ENCODE measurements at places on chromosomes 6 and 20.
A peak's percentile ranks its signal among the peaks of the same experiment; 100 is the strongest.

DNA sequence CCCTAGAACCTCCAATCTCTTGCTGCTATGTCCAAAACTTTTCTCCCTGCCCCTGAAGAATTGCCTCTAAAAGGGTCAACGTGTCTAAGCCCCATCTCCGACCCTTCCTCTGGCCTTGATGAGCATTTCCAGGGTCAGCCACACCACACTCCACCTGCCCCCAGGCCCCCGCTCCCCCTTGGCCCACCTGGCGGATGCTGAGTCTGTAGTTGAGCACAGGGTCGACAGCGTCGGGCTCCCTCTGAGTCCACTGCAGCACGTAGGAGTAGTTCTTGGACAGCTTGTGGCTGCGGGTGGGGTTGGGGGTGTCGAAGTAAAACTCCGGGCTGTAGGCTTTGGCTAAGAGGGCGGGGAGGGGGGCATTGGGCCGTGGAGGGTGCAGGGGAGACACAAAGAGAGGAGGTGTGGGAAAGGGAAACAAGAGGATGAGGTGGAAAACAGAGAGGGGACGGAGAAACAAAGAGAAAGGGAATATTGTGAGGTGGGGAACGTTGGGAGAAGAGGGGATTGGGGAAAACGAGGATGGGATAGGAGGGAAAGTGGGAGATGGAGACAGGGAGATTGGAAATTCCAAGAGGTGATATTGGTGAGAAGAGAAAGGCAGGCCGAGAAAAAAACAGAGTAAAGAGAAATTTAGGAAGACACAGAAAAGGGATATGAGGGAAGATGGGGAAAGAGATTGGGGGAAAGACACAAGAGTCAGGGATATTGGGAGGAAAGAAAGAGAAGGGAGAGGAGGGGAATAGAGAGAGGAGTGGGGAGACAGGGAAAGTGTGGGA lies 50.5 kb downstream of the MDGA1 start:
- DNase-seq, result no peak

- no peak for DNase-seq
Observed at GRCh38 chr20:62215991-62216635, 4.0 kb downstream of the HRH3 start.

GRCh38 chr6:109791301-109791700 lies 100.2 kb downstream of the FIG4 start:
- no peak for DNase-seq

DNA sequence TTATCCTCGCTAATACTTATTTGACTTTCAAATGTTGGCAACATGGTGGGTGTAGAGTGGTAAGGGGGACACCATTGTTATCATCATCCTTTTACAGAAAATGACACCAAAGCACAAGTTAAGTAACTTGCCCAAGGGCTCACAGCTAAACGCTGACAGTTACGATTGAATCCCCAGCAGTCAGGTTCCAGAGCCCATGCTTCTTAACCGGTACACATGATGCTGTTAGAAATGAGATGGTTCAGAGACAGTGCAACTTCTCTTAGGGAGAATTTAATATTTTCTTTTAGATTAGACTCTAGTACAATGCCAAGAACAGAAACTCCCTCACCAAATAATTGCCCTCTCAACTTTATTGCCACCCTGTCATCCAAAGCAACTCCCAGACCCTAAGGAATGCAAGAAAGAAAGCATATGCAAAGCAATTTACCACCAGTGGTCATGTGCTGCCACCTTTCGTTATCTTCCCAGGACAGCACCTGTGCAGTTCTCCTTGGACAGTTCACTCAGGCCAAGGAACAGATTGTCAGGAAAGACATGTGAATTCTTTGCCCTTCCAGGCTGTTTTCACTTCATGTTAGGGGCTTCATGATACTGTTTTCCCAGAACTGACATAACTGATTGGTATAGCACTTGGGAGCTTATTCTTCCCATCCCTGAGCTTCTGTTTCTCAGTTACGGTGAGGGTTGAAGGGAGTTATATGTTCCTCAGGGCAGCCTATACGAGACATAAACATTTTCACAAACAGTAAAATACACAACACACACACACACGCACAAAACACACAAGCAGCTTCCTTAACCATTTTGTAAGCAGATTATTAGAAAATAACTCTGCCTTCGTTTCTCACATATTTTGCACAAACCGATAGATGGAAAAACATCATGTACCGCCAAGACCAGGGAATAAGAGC lies 5.1 kb downstream of the HLA-DMA start:
- peak; percentile 38 for DNase-seq

DNA sequence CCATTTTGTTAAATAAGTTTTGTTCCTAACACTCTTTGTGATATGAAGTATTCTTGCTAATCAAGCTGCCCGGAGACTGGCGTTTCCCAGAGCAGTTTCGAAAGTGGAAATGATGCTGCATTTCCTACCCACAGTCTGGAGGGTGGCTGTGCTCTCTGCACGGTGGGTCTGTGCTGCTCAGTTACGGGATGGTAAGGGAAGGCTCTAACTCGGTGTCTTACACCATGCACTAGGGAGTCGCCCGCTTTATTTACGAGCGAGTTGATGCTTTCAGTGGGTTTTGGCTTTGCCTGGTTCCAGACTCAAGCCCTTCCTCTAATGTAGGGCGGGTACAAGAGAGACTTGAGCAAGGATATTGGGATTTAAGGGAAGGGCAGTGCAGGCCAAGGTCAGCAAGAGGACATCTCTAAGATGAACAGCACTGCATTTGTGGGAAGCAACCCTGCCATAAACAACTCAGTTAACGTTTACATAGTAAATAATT lies 180.1 kb upstream of the AKAP12 start:
- DNase-seq, result no peak

GRCh38 chr6:12749531-12750379 lies 33.2 kb downstream of the PHACTR1 start:
- DNase-seq, result peak; percentile 77

DNA sequence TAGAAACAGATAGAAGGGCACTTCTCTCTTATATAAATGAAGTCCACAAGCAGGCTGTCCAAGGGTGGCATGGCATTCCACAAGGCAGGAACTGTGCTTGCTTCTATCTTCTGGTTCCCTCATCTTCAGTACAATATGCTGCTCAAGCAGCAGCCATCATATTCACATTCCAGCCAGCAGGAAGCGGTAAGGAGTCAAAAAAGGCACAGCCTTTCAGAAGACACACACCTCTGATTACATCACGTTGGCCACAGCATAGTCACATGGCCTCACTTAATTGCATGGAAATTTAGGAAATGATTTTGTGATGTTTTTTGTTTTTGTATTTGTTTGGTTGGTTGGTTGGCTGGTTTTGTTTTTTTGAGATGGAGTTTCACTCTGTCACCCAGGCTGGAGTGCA lies 19.0 kb downstream of the REM1 start:
- no peak for DNase-seq

GRCh38 chr6:147282566-147282959 lies 78.3 kb downstream of the STXBP5 start:
- DNase-seq, result no peak

DNA sequence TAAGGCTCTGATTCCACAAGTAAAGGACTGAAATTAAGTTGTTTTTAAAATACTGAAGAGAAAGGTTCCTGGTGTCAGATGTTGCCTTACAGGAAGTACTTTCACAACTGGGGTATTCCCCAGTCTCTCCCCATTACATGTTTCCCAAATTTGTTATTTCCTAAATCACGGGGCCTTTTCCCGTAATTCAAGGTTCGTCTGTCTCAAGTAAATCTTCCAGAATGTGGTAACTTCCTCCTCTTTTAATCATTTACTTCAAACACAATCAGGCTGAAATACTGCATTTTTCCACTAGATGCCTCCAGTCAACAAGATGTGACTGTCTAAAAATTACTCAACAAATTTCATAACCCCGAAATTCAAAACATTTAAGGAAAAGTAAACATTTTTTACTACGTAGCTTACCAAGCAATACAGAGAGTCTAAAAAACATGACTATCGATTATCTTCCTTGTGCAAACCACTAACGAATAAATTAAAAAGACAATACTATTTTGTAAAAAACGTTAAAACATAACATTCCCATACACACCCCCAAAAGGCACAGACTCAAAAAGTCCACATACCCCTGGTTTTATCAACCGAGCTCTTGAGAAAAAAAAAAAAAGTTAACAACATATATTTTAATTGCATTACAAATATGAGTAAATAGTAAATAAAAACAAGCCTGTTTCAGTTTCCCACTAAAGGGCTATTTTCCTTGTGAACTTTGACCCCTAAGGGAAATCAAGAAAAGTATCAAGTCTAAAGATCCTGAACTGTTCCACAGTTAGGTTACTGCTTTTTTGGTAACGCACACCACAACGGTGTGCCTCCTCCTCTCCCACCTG lies 1.7 kb downstream of the SOD2 start:
- DNase-seq, result peak; percentile 46

GRCh38 chr6:36266913-36267644 lies 2.8 kb upstream of the PNPLA1 start:
- DNase-seq, result no peak

DNA sequence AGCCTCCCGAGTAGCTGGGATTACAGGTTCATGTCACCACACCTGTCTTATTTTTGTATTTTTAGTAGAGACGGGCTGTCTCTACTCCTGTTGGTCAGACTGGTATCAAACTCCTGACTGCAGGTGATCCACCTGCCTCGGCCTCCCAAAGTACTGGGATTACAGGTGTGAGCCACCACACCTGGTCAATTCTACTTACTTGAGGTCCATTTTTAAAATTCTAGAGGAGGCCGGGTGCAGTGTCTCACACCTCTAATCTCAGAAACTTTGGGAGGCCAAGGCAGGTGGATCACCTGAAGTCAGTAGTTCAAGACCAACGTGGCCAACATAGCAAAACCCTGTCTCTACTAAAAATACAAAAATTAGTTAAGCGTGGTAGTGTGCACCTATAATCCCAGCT lies 7.8 kb downstream of the RIPOR3 start:
- DNase-seq, result no peak

DNA sequence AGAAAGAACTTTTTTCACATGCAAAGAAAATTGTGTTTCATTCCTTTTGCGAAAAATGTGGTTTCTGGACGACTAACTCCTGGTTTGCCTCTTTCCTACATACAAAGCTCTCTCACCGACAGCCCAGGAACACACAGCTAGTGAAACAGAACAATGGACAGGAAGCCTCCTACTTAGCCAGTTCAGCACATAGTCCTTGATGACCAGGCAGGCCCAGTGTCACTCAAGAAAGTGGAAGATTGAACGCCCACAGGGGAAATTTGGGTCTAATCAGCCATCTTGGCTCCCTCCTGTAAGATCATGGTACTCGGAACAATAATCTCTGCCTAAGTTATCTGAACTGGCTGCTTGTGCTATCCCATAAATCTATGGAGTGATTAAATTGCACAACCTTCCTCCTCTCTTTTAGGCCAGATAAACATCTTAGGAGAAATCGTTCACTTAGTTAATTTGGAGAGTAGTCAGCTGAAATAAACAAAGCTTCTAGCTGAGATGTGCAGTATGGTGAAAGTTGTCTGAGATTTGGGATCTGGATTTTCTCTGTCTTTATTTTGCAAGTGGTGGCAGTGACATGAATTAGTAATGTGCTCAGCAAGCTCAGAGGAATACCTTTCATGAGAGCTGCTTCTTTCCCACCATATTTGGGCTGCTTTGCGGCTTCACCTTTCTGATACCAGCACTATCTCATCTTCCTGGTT lies 147.0 kb downstream of the MTFR2 start:
- DNase-seq, result no peak

- DNase-seq, result no peak
Observed at GRCh38 chr6:6746333-6746969, 157.9 kb downstream of the LY86 start.

DNA sequence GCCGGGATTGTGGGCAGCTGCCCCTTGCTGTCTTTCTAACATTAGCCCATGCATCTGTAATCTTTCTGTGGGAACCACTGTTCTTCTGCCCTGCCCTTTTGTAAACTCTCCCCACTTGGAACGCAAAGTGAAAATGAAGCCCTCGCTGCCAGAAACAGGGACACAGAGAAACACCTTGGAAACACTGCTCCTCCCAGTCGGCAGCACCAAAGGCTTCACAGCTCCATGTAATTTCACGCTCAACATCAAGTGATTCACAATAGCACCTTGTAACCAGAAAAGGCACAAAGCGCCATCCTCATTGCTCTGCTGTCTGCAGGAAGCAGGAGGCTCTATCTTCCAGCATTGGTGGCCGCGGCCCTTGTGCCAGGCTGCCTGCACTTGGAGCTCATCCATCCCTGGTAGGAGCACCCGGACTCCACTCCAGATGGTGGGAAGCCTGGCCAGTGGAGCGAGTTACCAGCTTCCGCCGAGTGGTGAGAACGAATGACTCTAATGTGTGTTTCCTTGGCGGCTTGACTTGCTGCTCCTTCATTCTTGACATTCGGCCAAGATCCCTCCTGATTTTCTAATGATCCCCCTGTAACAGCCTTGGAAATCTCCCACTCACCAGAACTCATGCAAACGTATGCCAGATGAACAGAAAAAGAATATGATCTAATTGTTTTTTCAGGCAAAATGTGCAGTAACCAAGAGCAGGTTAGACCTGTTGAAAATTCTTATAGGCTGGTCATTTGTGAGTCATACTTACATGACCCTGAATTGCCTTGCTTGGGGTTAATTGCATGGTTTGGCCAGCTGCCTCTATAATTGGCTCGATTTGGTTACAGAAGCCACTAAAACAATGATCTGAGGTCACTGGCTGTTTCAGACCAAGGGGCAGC lies 169.1 kb upstream of the CDYL start:
- peak; percentile 6 for DNase-seq

GRCh38 chr6:158605266-158605878 lies 39.2 kb downstream of the DYNLT1 start:
- DNase-seq, result peak; percentile 67

- DNase-seq, result no peak
Observed at GRCh38 chr20:62475772-62476055, at the start of gene GATA5. Gene GATA5 (minus strand): TSS chr20:62475995. CDS start chr20:62475521, 474 bp downstream.

DNA sequence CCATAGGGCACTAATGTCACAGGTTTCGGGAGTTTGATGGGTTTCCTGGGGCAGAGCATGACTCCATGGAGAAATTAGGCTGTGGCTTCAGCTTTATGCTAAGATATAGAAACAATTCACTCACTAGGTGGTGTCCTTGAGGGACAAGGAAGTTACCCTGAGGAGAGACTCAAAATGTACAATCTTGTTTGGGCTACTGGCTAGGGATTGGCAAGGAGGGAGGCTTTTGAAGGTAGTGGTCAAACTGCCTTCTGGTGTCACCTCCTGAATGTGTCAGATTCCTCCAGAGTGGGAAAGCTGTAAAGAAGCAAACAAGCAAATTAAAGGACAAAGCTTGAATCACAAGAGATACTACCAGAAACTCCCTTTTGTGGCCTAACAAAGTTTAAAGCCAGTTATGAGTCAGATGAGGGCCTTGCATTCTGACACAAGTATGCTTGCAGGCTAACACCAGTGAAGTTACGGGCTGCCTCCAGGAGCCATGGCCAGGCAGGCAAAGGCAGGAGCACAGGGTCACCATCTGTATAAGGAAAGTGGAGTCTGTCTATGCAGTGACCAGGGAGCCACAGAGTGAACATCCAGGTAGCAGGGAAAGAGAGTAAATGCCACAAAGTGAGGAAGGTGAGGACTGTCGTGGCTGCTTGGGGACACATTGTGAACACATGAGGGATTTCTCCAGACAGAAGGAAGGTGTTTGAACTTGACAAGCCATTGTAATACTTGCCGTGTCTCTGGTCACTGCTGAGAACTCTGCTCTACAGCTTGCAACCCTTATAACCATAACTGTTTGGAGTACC lies 107.7 kb upstream of the DTNBP1 start:
- no peak for DNase-seq
